Stimulated activated CD4-positive, alpha-beta T cell treated with anti-CD3 and anti-CD28 coated beads, Interleukin-12 subunit alpha, Interleukin-12 subunit beta, amount 100 ng/mL, for 24 hours (primary cell): ENCODE measurements at places on chromosomes 6 and 20.

- no peak for DNase-seq
Measured at GRCh38 chr6:79724816-79725215, 93.7 kb downstream of the SH3BGRL2 start.

- no peak for DNase-seq
Measured at GRCh38 chr20:31739550-31739977, 474 bp downstream of the TPX2 start.

- no peak for DNase-seq
Measured at GRCh38 chr6:24640166-24640565, 5.8 kb downstream of the KIAA0319 start.

DNA sequence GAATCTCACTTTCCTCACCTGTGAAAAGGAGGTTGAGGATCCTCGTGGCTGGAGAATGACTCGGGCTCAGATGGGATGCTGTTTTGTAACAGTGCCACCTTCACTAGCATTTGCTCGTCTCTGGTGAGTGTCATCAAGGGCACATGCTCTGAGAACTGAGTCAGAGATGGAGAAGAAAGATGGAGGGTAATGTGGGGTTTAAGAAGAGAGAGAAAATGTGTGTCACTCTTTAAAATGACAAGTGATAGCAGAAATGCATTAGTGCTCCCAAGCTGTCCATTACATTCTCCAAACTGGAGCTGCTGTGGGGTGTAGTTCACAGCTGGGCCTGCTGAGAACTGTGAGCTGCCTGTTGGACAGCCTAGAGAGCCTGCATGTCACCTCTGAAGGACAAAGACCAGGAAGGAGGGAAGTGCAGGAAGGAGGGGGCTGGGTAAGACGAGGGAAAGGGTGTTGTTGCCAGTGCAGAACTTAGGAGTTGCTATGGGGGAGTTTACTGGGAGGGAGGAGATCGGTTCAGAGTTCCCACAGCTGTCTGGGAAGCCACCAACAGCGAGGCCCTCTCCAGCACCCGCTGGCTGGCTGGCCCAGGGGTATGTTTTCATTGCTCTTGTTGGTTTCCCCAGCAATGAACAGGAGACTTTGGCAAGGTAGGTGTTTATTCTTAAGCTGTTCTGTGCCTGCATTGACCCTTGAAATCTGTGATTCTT, 19.8 kb downstream of the GMPR start:
- no peak for DNase-seq

GRCh38 chr20:50806126-50806768, 11.4 kb downstream of the BCAS4 start:
- DNase-seq = no peak

DNA sequence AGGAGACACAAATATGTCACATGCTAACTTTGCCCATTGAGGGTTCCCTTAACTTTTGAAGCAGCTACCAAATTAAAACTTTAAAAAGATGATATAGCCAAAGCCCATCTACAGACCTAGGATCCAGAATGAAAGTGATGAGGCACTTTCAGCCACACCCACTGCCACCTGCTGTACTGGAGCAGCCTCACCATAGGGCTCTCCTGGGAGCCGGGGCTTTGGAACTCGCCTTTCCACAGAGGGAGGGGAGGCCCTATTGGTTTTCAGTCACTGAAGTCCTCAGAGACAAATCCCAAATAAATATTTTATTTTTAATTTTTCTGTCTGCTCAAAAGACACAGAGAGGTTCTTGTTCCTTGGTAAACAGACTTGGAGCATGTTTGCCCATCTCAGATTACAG, 238.1 kb upstream of the TAB2 start:
- no peak for DNase-seq

DNA sequence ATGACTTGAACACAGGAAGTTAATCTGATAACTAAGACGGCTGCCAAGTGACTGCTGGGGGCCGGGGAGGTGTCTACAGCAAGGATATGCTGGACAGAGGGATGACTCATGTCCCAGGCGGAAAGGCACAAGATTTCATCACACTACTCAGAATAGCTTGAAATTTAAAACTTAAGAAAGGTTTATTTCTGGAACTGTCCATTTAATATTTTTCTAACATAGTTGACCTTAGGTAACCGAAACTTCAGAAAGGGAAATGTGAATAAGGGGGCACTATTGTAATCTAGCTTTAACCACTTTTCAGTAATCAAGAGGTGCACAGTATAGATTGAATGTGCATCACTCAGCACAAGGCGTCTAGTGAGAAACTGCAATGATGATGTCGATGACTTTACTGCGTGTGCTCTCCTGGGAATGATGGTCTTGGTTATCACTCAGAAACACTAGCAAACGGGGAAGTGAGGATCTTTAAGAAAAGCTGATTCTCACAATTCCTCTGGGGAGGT, 171.5 kb downstream of the QKI start:
- DNase-seq = no peak

DNA sequence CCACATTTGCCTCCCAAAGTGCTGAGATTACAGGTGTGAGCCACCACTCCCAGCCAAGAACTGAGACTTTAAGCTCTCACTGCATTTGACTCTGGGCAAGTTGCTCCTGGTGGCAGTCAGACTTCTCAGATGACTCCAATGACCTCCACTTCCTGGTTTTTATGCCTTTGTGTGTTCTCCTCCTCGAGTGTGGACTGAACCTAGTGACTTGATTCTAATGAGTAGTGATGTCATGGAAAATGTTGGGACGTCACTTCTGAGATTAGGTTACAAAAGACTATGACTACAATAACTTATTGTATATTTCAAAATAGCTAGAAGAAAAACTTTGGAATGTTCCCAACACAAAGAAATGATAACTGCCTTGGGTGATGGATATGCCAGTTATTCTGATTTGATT, 12.0 kb downstream of the SPINT3 start:
- DNase-seq = no peak
